ENCODE measurements at places on chromosomes 12 and 14. TPM values are rescaled to one million over a fixed set of nuclear protein-coding genes. Genes with fewer than 3 reads are reported as not detected.

RNASE7 gene
- total RNA-seq = not detected

SLC25A21 gene
- total RNA-seq = 0.17 TPM

PPP1R13B gene
- total RNA-seq = 2.2 TPM

RERGL gene
- not detected for total RNA-seq

DENR gene
- total RNA-seq = 36.1 TPM

KRT75 gene
- not detected for total RNA-seq

PSMA6 gene
- 225 TPM for total RNA-seq

RASSF3 gene
- 11.0 TPM for total RNA-seq

TRPV4 gene
- total RNA-seq = 1.1 TPM

HOXC12 gene
- not detected for total RNA-seq

RTL1 gene
- total RNA-seq = under 0.01 TPM

HOXC10 gene
- not detected for total RNA-seq

NEUROD4 gene
- total RNA-seq = not detected

ASPG gene
- not detected for total RNA-seq

MYF6 gene
- total RNA-seq = not detected

PDZRN4 gene
- total RNA-seq = not detected

HAL gene
- total RNA-seq = not detected

MMP19 gene
- total RNA-seq = 6.1 TPM

GPR162 gene
- 5.8 TPM for total RNA-seq

SLC39A5 gene
- total RNA-seq = 0.47 TPM

SSTR1 gene
- 0.26 TPM for total RNA-seq

ACSS3 gene
- total RNA-seq = 12.2 TPM

SPTB gene
- not detected for total RNA-seq

CLEC9A gene
- total RNA-seq = not detected

IQSEC3 gene
- total RNA-seq = 0.17 TPM

SERPINA12 gene
- not detected for total RNA-seq

CLEC2A gene
- not detected for total RNA-seq

KRT8 gene
- 0.95 TPM for total RNA-seq

IFI27L1 gene
- 18.1 TPM for total RNA-seq

KLHL42 gene
- total RNA-seq = 22.3 TPM

MIPOL1 gene
- 10.2 TPM for total RNA-seq

GYS2 gene
- not detected for total RNA-seq

HOXC9 gene
- 0.52 TPM for total RNA-seq

ERBB3 gene
- 0.94 TPM for total RNA-seq

TMTC1 gene
- 28.7 TPM for total RNA-seq

GPR65 gene
- not detected for total RNA-seq

CD27 gene
- not detected for total RNA-seq

KLHL33 gene
- 0.60 TPM for total RNA-seq

PIANP gene
- 0.09 TPM for total RNA-seq

REP15 gene
- total RNA-seq = 0.32 TPM

POC1B gene
- 7.7 TPM for total RNA-seq

SRGAP1 gene
- total RNA-seq = 9.3 TPM

COPZ1 gene
- total RNA-seq = 128 TPM

NGB gene
- total RNA-seq = not detected

CAPZA3 gene
- total RNA-seq = not detected
